ENCODE measurements at places on chromosomes 16 and 17.

GRCh38 chr17:59893676-59894100 is 767 bp downstream of the RPS6KB1 start:
- no peak for DNase-seq

DNA sequence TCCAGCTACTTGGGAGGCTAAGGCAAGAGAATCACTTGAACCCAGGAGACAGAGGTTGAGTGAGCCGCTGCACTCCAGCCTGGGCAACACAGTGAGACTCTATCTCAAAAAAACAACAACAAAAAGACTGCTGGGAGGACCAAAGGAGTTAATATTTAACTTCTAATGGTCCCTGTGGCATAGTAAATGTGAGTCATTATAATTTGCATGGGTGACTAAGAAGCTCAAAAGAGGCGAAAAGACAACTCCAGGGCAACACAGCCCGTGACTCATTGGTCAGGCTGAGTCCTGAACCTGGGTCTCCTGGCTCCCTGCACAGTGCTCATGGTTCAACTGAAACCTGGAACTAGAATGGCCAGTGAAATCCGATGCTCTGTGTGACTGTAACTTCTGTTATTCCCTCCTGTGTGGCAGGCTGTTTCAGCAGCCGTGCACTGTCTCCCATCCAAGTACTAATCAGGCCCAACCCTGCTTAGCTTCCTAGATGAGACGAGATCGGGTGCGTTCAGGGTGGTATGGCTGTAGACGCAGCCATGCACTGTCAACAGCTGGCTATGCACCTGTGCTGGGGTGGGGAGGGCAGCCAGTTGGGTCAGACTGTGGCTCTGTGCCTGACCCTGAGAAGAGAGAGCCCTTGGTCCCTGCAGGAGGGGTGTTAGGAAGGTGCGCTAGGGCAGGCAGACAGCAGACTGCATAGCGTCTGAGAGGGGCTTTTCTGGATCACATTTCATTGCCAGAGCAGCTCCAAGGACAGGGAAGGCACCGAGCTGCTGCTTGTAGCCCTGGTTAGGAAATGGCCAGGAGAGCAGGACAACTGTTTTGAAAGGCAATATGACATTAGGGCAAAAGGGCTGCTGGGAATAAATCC is 14.5 kb upstream of the GPRC5C start:
- no peak for DNase-seq

GRCh38 chr16:82344157-82344556 is 174.1 kb upstream of the MPHOSPH6 start:
- DNase-seq: no peak

DNA sequence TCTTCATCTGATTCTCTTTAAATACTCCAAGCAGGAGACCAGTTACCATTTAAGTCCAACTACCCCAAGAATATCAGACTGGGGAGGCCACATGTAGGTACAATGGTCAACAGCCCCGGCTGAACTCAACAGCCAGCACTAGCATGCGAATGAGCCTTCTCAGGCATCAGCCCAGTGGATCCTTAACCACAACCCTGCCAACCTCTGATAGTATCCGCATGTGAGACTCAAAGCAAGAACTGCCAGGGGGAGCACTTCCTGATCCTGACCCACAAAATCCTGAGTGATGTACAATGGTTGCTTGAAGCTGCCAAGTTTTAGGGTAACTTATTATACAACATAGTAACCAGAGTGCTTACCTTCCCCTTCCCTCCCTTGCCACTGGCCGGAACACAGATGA is 4.0 kb downstream of the PYY start:
- DNase-seq: no peak

GRCh38 chr16:55571191-55571897 is 4.9 kb downstream of the CAPNS2 start:
- DNase-seq: no peak

GRCh38 chr16:81723098-81723723 is 55.9 kb upstream of the PLCG2 start:
- no peak for DNase-seq

- no peak for DNase-seq
Measured at GRCh38 chr16:50126183-50126582, 26.9 kb upstream of the TENT4B start.

- no peak for DNase-seq
Measured at GRCh38 chr16:52721331-52721730, 174.4 kb upstream of the TOX3 start.

GRCh38 chr17:81217491-81217890 is 5.3 kb downstream of the CEP131 start:
- no peak for DNase-seq

DNA sequence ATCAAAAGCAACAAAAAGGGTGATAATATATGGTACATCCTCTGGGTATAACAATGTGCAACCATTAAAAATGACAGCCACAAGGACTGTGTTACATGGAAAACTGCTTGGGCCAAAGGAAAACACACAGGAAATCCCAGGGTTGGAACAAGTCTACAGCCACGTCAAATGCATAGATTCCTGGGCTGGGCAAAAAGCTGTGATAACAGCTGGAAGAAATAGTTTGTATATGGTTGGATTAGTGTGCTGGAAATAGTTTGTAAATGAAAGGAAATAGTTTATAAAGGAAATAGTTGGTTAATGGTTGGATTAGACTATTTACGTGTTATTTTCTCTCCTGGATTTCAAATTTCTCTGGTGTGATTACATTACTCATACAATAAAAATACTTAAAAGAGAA is 2.6 kb downstream of the HSD17B2 start:
- no peak for DNase-seq

DNA sequence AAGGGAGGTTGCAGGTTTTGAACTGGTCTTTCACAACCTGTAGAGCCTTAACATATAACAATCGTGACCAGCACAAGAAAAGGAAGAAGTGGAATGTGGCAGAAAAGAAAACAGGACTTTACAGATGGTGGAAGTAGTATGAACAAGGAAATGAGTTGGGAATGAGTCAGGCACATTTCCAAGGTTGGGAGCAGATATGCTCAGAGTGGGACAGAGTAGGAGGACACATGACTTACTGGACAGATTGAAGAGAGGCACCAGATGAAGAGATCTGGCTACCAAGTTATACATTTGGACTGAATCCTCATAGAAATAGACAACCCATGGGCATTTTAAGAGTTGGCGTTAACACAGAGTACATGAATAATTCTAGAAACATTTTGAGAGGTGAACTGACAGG is 95.3 kb downstream of the ZNF18 start:
- DNase-seq: no peak

DNA sequence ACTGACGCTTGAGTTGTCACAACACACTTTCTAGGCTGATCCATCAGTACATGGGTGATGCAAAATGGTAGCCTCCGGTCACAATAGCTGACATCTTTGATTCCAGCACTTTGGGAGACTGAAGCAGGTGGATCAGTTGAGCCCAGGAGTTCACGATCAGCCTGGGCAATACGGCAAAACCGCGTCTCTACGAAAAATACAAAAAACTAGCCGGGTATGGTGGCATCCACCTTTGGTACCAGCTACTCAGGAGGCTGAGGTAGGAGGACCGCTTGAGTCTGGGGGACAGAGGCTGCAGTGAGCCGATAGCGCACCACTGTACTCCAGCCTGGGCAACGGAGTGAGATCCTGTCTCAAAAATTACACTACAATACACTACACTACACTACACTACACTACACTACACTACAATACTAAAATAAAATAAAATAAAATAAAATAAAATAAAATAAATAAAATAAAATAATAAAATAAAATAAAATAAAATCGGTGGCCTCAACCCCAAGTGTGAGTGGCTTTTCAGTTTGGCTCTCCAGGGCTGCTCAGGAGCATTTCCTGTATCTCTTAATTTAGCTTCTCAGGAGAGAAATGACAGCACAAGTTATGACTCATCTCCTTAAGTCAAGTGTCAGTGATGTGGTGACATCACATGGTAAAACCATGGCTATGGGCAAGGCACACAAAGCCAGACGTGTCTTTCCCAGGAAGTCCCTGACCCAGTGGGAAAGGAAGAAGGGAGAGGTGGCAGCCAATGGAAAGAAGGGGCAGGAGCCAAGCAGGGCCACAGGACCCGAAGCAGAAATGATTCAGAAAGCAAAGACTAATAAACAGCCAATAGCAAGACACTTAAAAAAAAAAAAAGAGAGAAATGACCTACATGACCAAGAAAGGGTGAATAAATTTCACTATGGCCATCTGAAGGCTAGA is 75.3 kb upstream of the TBC1D3K start:
- peak; percentile 74 for DNase-seq

Data from BJ (cell line).